Activated T-cell treated with anti-CD3 and anti-CD28 coated beads, Interleukin-2, amount 50 U/mL, for 72 hours (primary cell): ENCODE measurements at places on chromosomes 1 and 21.

GRCh38 chr1:221900678-221901077, 158.8 kb upstream of the DUSP10 start:
- DNase-seq = no peak

DNA sequence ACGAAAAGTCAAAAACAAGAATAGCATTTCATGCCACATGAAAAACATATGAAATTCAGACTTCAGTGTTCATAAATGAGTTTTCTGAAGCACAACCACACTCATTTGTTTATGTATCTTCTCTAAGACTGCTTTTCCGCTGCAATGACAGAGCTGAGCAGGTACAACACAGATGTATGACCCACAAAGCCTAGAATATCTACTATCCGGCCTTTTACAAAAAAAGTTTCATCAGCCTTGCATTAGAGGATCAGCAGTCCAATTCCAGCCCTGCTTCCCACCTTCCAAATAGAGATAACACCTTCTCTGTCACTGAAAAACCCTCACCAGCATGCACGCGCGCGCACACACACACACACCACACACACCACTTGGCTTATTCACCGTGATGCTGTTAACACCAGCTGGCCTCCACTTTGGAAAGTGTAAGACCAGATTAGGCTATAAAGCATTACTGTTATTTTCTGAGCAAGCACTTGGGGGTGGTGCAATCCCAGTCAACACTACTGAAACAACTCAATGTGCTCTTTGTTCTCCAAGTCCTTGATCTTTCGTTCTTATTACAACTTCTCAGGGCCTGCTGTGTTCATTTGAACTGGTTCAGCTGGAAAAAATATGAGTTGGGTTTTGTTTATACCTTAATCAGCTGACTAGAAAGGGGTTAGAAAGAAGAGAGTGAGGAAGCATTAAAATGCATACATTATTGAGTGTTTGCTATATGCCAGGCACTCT, 90.0 kb downstream of the GLUL start:
- peak; percentile 57 for DNase-seq

DNA sequence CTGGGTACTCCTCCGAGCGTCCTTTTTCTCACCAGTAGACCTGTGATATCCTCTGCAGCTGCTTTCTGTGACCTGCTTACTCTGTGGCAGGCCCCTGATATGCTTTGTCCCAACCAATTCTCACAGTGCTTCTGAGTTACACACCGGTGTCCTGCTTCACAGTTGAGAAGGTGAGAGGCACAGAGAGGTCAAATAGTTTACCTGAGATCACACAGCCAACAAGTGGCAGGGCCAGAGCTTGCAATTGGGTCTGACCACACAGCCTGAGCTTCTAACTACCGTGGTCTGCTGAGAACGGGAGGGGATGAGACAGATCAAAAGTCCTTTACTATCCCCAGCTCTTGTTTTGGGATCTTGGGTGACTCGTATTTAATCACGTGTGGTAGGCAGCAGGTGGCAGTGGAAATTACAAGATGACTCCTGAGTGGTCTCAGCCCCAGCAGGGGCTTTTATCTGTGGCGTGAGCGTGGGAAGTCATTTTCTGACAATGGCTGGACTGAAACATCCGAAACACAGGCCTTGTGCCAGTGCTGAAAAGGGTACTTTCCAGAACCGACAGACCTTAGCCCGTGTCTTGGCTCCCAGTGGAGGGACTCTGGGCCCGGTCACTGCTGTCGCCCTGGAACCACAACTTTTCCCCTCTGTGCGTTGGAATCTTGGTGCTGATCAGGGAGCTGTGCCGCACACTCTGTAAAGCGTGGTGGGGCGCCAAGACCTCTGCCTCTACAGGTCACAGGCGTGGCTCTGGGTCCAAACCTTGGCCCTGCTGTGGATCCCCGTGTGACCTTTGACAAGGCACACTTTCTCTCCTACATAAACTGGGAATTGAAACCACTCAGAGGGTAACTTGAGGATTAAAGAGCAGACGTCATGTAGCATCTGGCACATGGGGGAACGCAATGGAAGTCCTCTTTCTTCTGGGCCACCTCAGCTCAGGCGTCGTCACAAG, 11.9 kb downstream of the THEMIS2 start:
- DNase-seq = peak; percentile 47

- no peak for DNase-seq
Measured at GRCh38 chr1:71448444-71448843, 367.6 kb upstream of the ZRANB2 start.

- DNase-seq = no peak
Measured at GRCh38 chr1:235993652-235994051, 71.2 kb downstream of the NID1 start.

GRCh38 chr1:63322114-63322943, at the start of gene FOXD3:
Gene FOXD3, plus strand, starts transcription at chr1:63322567. Its CDS starts 492 bp downstream, at chr1:63323059.
- DNase-seq = peak; percentile 52
